ENCODE measurements at places on chromosomes 2 and 18. TPM values are rescaled to one million over a fixed set of nuclear protein-coding genes. Genes with fewer than 3 reads are reported as not detected.

The ADAM23 gene
- 4.0 TPM for total RNA-seq

The ABCB11 gene
- 0.05 TPM for total RNA-seq

The MAT2A gene
- total RNA-seq: 78.4 TPM

The REG3A gene
- 0.05 TPM for total RNA-seq

The DHX57 gene
- total RNA-seq: 13.8 TPM

The ERMN gene
- 0.71 TPM for total RNA-seq

The LHCGR gene
- total RNA-seq: 0.05 TPM

The CGREF1 gene
- total RNA-seq: 0.57 TPM

The KCNK3 gene
- 0.05 TPM for total RNA-seq

The EML6 gene
- total RNA-seq: 1.2 TPM

DNA sequence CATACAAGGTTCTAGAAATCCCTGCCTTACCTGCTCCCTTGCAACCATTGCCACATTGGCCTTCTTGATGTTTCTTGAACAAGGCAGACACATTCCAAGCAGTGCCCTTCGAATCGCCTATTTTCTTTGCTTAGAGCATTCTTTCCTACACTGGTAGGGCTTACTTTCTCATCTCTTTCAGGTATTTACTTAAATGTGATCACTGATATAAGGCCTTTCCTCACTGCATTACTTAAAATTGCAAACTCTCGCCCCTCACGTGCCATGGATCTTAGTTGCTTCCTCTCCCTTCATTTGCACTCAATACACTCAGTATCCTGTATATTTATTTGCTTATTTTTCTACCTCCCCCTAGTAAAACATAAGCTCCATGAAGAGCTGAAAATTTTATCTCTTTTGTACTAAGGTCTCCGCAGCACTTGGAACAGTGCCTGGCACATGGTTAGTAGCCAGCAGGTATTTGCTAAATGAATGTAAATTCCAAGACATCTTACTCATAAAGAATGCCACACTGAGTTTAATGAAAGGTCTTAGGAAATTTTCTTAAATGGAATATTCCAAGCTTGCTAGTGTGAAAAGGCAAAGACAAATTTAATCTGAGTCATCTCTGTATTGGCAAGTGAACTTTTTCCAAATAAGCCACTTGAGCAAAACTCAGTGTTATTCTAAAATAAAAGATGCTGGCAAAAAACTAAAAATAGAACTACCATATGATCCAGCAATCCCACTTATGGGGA is 42.4 kb upstream of the FIGN start:
- DNase-seq: no peak
- no peaks in the 10 kb centered on the region for H3K4me1 ChIP-seq
- no peak overlapping the region for H3K4me3 ChIP-seq
- no peaks in the 10 kb centered on the region for H3K27me3 ChIP-seq
- H3K27ac ChIP-seq: no peak overlapping the region
- no peaks in the 10 kb centered on the region for H3K36me3 ChIP-seq

GRCh38 chr2:206031950-206032567 is 53.9 kb downstream of the INO80D start:
- DNase-seq: no peak
- no peak overlapping the region for H3K4me3 ChIP-seq
- no peaks in the 10 kb centered on the region for H3K27me3 ChIP-seq
- H3K36me3 ChIP-seq: peaks cover 24% of the 10 kb centered on the region
- no peak overlapping the region for H3K27ac ChIP-seq
- H3K4me1 ChIP-seq: no peaks in the 10 kb centered on the region

DNA sequence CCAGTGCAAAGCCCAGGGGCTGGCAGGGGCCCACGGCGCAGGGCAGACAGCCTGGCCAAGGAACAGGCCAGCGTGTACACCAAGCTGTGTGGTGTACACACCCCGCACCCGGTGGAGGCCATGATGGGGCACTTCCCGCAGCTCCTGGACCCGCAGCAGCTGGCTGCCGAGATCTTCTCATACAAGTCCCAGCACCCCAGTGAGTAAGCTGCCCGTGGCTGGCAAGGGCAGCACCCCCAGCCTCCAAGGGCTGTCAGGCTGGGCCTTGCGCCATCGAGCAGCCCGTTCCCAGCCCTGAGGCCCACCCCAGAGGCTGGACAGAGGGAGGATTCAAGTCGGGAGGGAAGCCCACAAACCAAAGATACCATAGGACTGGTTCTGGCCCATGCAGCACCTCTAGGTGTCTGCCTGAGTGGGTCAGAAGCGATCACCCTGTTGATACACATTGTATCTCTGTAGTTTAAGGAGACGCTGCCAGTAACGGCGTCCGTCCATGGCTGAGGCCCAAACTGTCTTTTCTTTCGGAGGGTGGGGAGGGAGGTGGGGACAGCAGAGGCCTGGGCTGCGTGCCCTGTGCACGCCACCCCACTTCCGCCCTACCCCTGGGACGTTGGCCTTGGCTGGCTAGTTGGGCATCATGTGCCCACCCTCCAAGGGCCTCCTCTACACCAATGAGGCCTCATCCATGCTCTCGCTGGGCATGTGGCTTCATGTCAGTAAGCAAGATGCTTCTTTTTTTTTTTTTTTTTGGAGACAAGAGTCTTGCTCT is 16.8 kb upstream of the MTERF4 start:
- H3K4me1 ChIP-seq: no peaks in the 10 kb centered on the region
- peaks cover 39% of the 10 kb centered on the region for H3K36me3 ChIP-seq

DNA sequence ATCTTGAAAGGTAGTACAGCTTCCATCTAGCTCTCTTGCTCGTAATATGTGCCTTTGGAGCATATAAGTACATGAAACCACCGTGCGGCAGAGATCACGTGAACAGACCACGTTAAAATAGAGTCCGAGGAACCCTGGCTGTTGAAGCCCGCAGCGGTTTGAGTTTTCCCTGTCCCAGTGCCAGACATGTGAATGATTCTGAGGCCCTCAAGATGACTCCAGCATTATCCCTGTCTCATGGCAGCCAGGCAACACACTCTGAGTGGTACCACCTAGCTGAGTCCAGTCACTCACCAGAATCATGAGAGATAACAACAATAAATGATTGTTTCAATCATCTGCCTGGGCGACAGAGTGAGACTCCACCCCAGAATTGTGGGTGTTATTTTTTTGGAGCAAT is 21.6 kb upstream of the AAK1 start:
- no peak overlapping the region for H3K27ac ChIP-seq
- no peaks in the 10 kb centered on the region for H3K4me1 ChIP-seq
- no peaks in the 10 kb centered on the region for H3K36me3 ChIP-seq
- no peaks in the 10 kb centered on the region for H3K27me3 ChIP-seq
- no peak overlapping the region for H3K4me3 ChIP-seq

GRCh38 chr2:72010647-72011369 is 136.9 kb downstream of the CYP26B1 start:
- no peak overlapping the region for H3K27ac ChIP-seq
- no peaks in the 10 kb centered on the region for H3K27me3 ChIP-seq
- H3K36me3 ChIP-seq: no peaks in the 10 kb centered on the region
- no peak for DNase-seq
- H3K4me1 ChIP-seq: no peaks in the 10 kb centered on the region

GRCh38 chr2:188894979-188895378 is 79.2 kb upstream of the COL3A1 start:
- no peaks in the 10 kb centered on the region for H3K36me3 ChIP-seq
- no peaks in the 10 kb centered on the region for H3K4me1 ChIP-seq
- DNase-seq: no peak
- no peak overlapping the region for H3K4me3 ChIP-seq

GRCh38 chr2:151914989-151915628 is 86.9 kb upstream of the ARL5A start:
- no peaks in the 10 kb centered on the region for H3K36me3 ChIP-seq
- no peaks in the 10 kb centered on the region for H3K27me3 ChIP-seq
- H3K27ac ChIP-seq: no peak overlapping the region
- no peaks in the 10 kb centered on the region for H3K4me1 ChIP-seq
- DNase-seq: no peak

- H3K27ac ChIP-seq: no peak overlapping the region
- no peaks in the 10 kb centered on the region for H3K27me3 ChIP-seq
- no peaks in the 10 kb centered on the region for H3K4me1 ChIP-seq
- H3K36me3 ChIP-seq: no peaks in the 10 kb centered on the region
Measured at GRCh38 chr2:164793529-164793928, 48.1 kb downstream of the COBLL1 start.

DNA sequence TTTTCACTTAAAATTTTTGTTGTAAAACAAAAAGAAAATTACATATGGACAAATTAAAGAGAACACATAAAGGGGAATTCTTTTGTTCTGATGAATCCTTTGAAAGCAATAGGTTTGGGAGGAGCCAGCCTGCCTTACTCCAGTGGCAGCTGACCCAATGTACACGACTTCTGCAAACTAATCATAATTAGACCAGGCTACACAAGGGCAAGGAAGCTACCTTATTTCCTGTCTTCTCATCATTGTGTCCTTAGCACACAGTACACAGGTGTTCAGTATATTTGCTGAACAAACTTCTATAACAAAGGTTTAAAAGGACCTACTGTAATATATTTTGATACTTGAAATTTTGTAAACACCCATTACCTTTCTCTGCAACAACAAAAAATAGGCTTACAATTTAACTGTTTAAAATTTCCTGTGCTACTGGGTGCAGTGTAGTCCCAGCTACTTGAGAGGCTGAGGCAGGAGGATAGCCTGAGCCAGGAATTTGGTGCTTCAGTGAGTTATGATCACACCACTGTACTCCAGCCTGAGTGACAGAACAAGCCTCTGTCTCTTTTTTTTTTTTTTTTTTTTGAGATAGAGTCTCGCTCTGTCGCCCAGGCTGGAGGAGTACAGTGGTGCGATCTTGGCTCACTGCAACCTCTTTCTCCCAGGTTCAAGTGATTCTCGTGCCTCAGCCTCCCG is 18.9 kb downstream of the KCNG3 start:
- no peak overlapping the region for H3K4me3 ChIP-seq
- H3K27me3 ChIP-seq: no peaks in the 10 kb centered on the region
- H3K27ac ChIP-seq: no peak overlapping the region
- H3K36me3 ChIP-seq: no peaks in the 10 kb centered on the region
- no peak for DNase-seq
- no peaks in the 10 kb centered on the region for H3K4me1 ChIP-seq

GRCh38 chr2:8525236-8525581 is 156.6 kb upstream of the ID2 start:
- DNase-seq: no peak
- no peaks in the 10 kb centered on the region for H3K36me3 ChIP-seq
- H3K4me3 ChIP-seq: no peak overlapping the region

- no peaks in the 10 kb centered on the region for H3K36me3 ChIP-seq
- no peak for DNase-seq
- no peak overlapping the region for H3K4me3 ChIP-seq
- H3K27ac ChIP-seq: no peak overlapping the region
- no peaks in the 10 kb centered on the region for H3K4me1 ChIP-seq
Measured at GRCh38 chr2:210527286-210527685, 29.1 kb upstream of the CPS1 start.

- H3K27me3 ChIP-seq: no peaks in the 10 kb centered on the region
- H3K4me3 ChIP-seq: no peak overlapping the region
- H3K27ac ChIP-seq: no peak overlapping the region
- no peaks in the 10 kb centered on the region for H3K36me3 ChIP-seq
Measured at GRCh38 chr18:34522603-34523002, 187.5 kb upstream of the DTNA start.

- no peak overlapping the region for H3K4me3 ChIP-seq
- H3K36me3 ChIP-seq: no peaks in the 10 kb centered on the region
- H3K4me1 ChIP-seq: peaks cover 3% of the 10 kb centered on the region
- no peak overlapping the region for H3K27ac ChIP-seq
Measured at GRCh38 chr2:11716689-11717321, 29.6 kb upstream of the LPIN1 start.

DNA sequence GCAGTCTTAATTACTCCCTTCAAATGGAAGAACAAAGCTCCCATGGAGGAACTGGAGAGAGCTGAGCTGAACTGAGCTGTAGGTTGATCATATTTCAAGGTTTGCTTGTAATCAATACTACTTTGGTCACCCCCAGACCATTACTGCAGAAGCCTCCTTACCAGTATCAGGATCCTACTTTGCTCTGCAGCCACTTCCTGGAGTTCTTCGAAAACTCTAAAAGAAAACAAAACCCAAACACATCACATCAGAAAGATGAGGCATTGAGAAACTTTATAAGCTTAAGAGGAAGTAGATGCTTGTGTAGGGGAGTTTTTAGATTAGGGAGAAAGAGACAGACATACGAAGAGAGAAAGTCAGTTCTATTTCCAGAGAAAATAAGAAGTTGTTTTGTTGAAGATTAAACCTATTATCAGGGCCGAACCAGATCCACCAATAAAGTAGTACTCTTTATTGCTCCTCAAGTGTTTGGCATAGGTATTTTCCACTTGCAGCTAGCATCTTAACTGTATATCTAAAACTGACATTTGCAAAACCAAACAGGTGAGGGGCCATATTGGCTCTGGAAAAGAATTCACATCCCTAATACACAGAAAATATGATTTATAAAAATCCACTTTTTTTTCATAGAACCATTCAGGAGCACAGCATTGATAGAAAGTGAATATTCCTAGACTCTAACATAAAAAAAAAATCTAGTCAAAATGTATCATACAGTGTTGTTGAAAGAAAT is 166.9 kb upstream of the KLF7 start:
- peaks cover 3% of the 10 kb centered on the region for H3K4me1 ChIP-seq

DNA sequence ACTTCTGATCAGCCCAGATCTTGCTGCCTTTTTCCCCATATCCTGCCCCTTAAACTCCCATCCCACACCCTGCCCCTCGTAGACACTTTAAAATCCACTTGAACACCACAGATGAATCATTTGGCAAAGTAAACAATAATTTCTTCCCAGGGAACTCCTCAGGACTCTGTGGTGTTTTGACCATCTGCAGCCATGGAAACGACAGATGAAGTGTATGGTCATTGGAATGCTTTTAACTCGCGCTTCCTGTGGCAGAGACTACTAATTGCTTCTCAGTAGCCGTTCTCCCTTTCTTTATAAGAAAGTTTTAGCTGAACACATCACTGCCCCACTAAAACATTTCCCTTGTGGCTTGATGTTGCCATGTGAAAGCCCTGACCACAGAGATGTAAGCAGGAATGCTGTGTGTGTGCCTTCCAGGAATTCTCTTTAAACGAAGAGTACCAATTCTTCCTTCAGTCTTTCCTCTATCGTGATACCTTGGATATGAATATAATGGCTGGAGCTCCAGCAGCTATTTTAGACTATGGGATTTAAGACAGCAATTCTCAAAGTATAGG is 92.7 kb upstream of the PARD3B start:
- H3K27ac ChIP-seq: no peak overlapping the region
- no peaks in the 10 kb centered on the region for H3K27me3 ChIP-seq
- no peak for DNase-seq
- H3K4me3 ChIP-seq: no peak overlapping the region
- H3K36me3 ChIP-seq: no peaks in the 10 kb centered on the region
- H3K4me1 ChIP-seq: no peaks in the 10 kb centered on the region

DNA sequence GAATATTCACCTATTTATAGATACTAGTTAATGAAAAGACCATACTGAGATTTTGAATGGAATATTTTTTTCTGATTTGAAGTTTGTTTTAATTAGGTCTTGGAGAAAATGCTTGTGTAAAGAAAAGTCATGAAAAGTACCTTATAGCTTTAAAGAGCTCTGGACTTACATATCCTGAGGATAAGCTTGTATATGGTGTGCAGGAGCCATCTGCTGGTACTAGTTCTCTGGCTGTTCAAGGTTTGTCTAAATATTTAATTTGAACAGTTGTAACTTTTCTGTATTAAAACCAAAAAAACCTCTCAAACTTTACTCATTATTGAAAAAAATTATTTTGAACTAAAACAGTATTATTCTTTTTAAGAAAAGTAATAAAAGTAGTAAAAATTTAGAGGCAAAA is 50.1 kb downstream of the UBR3 start:
- H3K36me3 ChIP-seq: no peaks in the 10 kb centered on the region
- no peak overlapping the region for H3K27ac ChIP-seq
- no peak overlapping the region for H3K4me3 ChIP-seq

- H3K27me3 ChIP-seq: no peaks in the 10 kb centered on the region
- H3K36me3 ChIP-seq: no peaks in the 10 kb centered on the region
- H3K4me3 ChIP-seq: peak overlapping the region; percentile 84
Measured at GRCh38 chr2:26347286-26347865, 787 bp upstream of the ADGRF3 start.

Measured in thymus (tissue), 14 donors.